ENCODE measurements at places on chromosomes 7 and 10.

- DNase-seq = no peak
These were observed 1024.8 kb downstream of the LRMDA start for GRCh38 chr10:76456197-76456596.

GRCh38 chr10:67049988-67050387 is 124.2 kb downstream of the LRRTM3 start:
- no peak for DNase-seq

GRCh38 chr7:137592232-137592896 is 248.8 kb upstream of the PTN start:
- peak; percentile 75 for DNase-seq

GRCh38 chr7:31098642-31099360 is 46.7 kb downstream of the ADCYAP1R1 start:
- DNase-seq = peak; percentile 1

DNA sequence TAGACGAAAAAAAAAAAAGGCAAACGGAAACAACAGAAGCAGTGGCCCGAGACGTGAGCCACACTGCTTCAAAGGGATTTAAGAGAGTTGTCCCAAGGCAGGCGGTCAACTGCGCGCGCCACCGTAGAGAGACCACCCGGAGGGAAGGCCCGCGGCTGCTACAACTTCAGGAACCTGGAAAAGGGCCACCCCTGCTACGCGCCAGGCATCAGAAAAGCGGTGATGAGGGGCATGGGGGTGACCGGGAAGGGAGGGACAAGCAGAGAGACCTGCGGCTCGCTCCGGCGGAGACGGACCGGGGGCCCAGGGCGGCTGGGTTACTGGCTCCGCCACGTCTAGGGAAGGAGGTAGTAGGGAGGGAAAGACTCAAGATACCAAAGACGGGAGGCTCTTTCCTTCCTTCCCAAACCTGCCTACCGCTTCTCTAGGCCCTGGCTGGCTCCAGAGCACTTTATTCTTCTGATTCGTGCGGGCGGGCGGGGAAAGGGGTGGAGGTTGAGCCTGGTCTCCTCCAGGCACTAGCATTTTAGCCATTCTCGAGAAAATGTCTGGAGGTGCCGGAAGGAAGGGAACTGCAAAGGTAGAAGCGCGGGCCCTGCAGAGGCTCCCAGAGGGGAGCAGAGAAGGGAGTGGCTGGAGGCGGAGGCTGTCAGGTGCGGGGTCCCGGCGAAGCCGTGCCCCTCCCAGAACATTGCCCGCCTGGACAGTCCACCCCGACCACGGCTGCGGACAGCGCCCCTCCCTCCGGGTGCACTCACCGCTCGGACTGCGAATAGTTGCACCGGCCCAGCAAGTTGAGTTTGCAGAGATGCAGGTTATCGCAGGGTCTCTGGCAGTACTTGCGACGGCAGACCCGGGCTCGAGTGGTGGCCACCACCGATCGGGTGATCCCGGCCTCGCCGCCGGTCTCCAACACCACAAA is 993 bp downstream of the ZC3HAV1 start:
- peak; percentile 40 for DNase-seq

DNA sequence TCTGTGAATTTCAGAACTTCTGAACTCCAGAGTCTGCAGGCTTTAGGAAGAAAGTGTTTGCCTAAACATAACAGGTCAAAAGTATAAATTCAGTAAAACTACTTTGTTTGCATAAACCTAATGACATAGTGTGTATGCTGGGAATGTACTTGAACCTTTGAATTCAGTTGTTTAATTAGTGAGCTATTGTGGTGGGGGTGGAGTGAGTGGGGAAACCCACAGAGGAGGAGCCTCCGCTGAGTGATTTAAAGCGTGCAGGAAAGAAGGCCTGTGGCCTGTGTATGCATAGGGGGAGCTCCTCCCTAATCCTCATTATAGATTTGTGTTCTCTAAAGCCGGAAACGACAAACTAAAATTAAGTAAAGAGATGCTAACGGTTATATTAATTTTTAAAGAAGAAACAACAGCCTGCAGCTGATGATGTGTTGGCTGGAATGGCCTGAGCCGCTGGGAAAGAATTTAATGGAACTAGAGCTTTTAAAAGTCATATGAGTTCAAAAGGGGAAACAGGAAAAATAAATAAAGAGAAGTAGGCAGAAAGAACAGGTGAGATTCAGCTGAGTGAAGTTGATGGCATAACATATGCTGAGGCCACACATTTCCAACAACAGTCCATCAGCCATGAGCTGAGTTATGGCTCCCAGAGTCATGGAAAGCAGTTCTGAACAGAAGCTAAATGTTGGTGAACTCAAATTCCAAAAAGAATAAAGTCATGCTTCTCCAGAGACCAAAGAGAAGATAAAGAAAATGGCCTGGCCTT is 595.0 kb downstream of the GRM8 start:
- DNase-seq = no peak

- DNase-seq = no peak
These were observed 494.0 kb downstream of the TNS3 start for GRCh38 chr7:47087866-47088265.

DNA sequence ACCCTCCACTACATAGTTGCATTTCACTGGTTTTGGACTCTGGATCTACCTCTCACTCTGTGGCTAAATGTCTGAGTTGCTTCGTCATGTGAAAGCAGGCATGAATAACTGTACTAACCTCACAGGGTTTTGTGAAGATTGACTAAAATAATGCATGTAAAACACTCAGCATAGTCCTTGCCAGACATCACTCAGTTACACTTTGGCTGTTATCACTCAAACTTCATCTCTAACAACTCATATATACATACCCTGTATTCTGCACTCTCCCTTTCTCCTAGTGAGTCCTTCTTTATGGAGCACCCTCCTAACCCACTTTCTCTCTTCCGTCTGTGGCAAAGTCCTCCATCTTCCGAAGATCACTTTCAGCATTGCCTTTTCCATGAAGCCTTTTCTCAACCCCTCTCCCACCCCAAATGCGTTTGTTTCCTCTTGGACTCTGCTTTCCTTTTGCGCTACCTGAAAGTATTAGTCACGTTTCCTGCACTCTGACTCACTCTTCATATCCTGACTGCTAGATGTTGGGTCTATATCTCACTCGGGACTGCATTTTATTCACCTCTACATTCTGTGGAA is 72.6 kb downstream of the OSBPL3 start:
- DNase-seq = no peak

Data from BE2C (cell line).